Activated T-helper 1 cell treated with Interleukin-2 at 50 U/mL for 16 hours (primary cell): ENCODE measurements at places on chromosomes 1 and 21.

- no peak for DNase-seq
Observed at GRCh38 chr21:31666445-31667010, 7.0 kb downstream of the SOD1 start.

DNA sequence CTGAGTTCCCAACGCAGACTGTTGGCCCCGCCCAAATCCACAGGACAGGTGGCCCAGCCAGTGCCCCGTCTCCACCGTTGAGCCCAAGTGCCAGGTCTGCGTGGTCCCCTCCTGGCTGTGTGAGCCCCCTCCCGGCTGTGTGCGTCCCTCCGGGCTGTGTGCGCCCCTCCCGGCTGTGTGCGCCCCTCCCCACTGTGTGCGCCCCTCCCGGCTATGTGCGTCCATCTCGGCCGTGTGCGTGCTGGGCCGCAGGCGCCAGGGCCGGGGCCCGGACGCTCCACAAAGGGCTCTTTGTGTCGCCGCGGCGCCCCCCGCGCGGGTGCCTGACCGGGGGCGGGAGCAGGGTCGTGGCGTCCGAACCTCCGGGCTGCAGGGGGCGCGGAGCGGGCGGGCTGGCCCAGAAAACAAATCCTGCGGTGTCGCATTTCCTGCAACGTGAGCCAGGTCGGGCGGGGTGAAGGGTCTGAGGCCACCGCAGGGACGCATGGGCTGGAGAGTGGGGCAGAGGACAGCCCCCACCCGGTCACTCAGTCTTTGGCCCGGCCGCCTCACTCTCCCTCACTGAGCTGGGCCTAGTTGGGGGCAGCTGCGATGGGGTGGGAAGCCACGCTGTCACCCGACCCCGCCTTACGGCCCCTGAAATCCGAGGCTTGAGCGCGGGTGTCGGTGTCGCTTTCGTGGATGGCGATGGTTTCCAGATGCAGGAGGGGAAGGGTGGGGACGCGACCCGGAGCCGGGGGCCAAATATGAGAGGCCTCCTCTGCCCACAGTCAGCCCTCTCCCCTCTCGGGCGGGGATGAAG lies 18.8 kb downstream of the TNFRSF25 start:
- no peak for DNase-seq

DNA sequence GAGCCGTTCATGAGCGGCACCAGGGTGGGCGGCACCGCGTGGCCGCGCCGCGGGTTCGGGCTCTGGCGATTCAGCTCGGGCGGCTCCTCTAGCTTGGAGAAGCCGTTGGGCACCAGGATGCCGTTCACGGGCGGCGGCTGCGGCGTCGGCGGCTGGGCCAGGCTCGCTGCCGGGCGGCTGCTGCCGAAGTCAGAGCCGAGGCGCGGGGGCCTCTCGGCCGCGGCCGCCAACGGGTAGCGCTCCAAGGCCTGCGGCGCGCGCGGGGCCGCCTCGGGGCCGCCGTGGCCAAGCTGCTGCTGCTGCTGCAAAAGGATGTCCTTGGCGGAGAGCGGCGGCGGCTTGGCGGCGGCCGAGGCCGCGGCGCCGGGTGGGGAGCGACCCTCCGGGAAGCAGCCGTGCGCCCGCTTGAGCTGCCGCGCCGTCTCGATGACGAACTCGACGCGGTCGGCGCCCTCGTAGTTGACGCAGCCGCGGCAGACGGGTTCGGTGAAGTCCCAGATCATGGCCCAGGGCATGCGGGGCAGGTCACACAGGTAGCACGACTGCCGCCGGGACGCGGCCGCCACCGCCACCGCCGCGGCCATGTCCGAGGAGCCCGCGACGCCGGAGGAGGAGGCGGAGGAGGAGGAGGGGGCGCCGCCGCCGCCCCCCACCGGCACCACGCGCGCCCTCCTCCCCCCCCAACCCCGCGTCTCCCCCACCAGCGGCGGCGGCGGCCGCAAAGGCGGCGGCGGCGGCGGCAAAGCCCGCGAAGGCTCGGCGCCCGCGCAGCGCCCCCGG lies 877 bp downstream of the IRF2BP2 start:
- DNase-seq = peak; percentile 60

DNA sequence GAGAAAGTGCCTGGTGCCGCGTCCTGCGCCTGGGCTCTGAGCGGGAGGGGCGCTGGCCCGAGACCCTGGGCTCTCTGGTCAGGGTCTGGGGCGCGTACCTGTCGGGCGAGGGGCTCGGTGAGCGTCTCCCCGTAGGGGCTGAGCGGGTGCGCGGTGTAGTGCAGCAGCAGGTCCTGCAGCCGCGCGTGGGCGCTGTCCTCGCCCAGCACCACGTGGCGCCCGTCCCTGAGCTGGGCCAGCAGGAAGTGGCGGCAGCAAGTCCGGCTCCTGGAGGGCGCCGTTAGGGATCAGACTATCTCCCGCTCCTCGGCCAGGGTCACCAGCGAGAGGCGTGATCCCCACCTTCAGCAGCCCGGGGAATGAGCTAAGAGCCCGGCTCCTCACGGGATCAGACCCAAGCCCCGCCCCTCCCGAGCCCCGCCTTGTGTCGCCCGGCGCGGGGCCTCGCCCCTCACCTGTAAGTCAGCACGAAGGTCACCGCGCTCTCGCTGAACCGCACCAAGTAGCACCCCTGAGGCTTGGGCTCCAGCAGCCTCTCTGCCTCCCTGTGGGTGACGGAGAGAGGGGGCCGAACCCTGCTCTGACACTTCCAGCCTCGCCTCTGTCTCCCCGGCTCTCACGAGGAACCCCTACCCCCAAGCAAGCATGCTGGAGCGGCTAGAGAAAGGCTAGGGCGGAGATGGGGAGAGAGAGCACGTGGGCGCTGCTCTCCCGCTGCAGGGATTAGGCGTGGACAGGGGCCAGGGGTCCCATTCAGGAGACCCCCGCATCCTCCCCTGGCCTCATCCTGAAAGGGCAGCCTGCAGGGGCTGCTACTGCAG lies 2.7 kb downstream of the SH2D2A start:
- DNase-seq = peak; percentile 55

GRCh38 chr1:176785056-176785455 lies 322.1 kb downstream of the PAPPA2 start:
- DNase-seq = no peak

DNA sequence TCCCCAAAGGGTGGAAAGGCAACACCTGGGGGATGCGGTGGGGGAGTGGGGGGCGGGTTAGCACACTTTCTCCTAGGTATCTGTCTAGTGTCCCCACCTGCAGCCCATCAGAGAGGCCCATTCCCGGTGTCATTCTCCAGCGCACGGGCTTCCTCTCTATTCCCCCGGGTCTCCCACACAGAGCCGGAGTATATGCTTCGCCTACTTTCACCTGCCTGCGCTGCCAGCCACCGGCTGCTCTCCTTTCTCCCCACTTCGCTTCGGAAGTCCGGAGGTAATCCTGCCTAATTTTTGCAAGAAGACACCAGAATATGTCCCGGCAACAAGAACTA lies 852 bp downstream of the RGS7 start:
- no peak for DNase-seq

- no peak for DNase-seq
Observed at GRCh38 chr1:41918450-41919043, at the start of gene HIVEP3. TSS of gene HIVEP3 (minus strand) at chr1:41918922.
